ENCODE measurements at places on chromosomes 4 and X. TPM values are rescaled to one million over a fixed set of nuclear protein-coding genes. Genes with fewer than 3 reads are reported as not detected.

GRCh38 chr4:157576671-157577217 is 356.2 kb downstream of the GRIA2 start:
- no peak for DNase-seq

DNA sequence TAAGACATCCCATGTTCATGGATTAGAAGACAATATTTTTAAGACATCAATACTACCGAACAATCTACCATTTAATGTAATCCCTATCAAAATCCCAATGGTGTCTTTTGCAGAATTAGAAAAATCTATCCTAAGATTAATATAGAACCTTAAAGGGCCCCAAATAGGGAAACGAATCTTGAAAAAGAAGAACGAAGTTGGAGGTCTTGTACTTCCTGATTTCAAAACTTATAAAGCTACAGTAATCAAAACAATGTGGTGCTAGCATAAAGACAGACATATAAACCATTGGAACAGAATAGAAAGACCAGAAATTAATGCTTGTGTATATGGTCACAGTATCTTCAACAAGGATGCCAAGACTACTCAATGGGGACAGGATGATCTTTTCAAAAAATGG is 42.0 kb downstream of the CENPE start:
- no peak for DNase-seq

DNA sequence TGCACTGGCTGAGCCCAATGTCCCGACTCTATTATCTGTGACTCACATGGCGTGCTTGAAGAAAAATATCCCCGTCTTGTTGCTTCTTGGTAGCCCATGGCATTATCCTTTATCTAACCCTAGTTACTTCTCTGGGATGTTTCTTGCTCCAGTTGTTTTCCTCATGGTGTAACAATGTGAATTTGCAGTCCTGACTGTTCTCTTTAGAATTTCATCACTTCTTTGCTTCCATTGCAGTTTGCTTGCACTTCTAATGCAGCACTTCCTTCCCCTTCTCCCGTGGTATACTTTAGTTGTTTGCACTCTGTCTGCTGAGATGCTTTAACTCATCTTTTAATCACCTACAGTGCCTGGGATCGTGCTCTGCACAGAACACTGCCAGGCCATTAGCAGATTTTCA is 126.9 kb downstream of the MAML3 start:
- DNase-seq, result no peak

The MAGEA9B gene
- total RNA-seq, result not detected

GRCh38 chrX:23195761-23196160 is 138.9 kb upstream of the PTCHD1 start:
- no peak for DNase-seq

GRCh38 chrX:46572340-46572936 is 1.1 kb upstream of the CHST7 start:
- no peak for DNase-seq

DNA sequence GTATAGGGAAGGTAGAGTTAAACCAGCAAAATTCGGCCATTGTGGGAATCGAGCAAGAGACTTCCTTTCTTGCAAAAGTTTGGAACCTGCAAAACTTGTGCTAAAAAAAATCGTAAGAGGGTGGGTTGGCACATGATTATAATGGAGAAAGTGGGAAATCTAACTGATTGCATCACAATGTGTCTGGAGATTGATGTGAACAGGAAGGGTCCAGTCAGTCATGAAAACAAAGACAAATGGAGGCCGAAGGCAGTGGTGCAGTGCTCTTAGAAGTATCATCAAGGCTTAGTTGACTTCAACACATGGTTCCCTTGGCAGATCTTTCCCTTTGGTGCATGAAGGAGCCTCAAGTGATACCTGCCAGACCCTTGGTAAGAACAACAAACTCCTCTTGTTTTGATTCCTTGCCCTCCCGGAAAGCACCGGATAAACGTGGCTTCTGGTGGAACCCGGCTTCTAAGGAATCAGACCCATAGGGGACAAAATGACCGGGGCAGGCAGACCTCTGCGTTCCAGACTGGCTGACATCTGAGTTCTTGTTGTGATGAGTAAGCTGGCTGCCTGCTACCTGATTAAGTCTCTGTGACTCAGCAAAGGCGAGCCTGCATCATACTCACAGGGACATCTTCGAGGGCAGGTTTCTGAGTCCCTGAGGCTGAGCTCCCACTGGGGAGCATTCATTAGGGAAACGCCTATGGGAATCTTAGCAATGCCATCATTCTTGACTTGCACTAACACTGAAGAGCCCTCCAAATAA is 87.7 kb upstream of the MAP3K15 start:
- no peak for DNase-seq

GRCh38 chr4:144611850-144612249 is 34.1 kb upstream of the HHIP start:
- DNase-seq, result no peak

The MID2 gene
- total RNA-seq, result 5.4 TPM

GRCh38 chr4:113398441-113399143 is 349.1 kb downstream of the ANK2 start:
- DNase-seq, result no peak

GRCh38 chr4:42464550-42465094 is 67.3 kb downstream of the SHISA3 start:
- no peak for DNase-seq

DNA sequence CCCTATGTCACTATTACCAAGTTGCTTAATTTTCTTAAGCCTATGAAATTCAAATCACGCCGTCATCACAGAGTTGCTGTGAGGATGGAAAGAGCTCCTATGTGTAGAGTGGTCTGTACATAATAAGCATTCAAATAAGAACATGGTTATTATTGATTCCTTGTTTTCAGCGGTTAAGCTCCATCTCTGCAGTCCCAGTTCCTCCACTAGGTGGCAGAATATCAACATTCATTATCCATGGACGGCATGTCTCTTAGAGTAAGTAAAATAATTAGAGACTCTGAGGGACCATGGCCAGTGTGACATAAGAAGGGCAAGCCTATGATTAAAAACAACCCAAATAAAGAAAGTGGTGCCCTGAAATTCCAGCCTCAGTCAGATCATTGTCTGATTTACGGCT is 132.5 kb upstream of the NHS start:
- DNase-seq, result peak; percentile 53

The KCND1 gene
- 0.90 TPM for total RNA-seq

GRCh38 chr4:24497221-24497620 is 87.1 kb downstream of the DHX15 start:
- no peak for DNase-seq

- no peak for DNase-seq
Observed at GRCh38 chrX:129785160-129785947, 5.6 kb downstream of the SASH3 start.

DNA sequence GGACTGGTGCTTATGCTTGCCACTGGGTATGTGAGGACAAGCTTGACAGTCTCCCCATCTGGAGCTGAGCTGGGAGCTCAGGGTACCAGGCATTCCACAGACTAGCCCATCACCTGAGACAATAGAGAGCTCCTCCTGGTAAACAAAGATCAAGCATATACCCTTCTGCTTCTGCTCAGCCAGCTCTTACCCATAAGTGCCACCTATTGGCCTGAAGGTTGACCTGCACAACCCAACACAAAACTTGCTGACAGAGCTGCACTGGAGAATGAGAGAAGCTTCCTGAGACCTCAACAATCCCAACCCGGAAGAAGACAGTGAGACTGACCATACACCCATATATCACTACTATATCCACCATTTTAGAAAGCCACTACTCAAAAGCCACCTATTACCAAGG is 1049.2 kb upstream of the INTU start:
- no peak for DNase-seq

DNA sequence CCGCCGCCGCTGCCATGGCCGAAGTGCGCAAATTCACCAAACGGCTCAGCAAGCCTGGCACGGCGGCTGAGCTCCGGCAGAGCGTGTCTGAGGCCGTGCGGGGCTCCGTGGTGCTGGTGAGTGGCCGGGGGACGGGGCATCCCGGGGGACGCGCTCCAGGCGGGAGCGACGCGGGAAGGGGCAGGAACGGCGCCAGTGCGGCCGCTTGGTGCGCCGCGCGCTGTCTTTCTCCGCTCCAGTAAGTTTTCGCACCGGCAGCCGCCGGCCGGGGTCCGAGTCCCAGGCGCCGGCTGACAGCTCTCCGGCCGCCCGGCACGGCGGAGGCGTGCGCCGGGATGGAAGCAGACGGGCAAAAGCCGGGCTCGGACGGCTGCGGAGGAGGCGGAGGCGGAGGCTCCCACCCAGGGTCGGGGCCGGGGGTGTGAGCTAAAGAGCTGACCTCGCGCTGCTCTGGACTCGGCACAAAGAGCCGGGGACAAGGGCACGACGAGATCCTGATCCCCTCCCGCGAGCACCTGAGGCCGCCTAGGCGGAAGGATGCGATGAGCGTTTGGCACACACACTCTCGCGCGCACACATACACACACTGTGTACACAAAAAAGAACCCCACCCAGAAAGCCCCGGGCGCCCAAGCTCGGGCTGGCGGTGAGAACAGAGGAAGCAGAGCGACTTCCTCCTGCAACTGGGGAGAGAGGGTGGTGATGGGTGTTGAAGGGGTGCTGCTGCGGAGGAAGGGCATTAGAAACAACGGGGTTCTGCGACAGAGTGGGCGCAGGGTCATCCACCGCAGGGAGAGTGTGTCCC is 545 bp downstream of the DOCK11 start:
- DNase-seq, result peak; percentile 71

The ADH1A gene
- 0.17 TPM for total RNA-seq

The SPACA5 gene
- not detected for total RNA-seq

DNA sequence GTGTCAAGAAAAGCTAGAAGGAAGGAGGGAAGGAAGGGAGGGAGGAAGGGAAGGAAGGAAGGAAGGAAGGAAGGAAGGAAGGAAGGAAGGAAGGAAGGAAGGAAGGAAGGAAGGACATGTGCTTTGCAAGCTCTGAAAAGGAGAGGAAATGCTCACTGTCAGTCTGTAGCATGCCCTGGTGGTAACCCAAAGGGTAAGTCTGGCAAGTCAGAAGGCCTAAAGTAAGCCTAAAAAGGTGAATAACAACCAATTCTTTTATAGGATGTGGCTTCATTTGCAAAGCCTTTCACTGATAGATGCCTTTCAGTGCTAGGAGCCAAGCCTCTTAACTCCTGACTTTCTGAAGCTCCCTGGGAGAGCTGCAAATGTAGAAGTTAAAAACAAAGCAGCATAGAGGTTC is 542.6 kb downstream of the CFAP47 start:
- DNase-seq, result no peak

- DNase-seq, result no peak
Observed at GRCh38 chr4:122479935-122480416, 23.5 kb upstream of the IL2 start.

GRCh38 chr4:79650217-79650616 is 242.2 kb upstream of the GK2 start:
- no peak for DNase-seq

GRCh38 chr4:128349921-128350320 is 62.3 kb upstream of the PGRMC2 start:
- no peak for DNase-seq

The RBM41 gene
- total RNA-seq, result 21.9 TPM

The ZNF711 gene
- 1.0 TPM for total RNA-seq

- no peak for DNase-seq
Observed at GRCh38 chr4:26356081-26356501, 35.3 kb downstream of the RBPJ start.

DNA sequence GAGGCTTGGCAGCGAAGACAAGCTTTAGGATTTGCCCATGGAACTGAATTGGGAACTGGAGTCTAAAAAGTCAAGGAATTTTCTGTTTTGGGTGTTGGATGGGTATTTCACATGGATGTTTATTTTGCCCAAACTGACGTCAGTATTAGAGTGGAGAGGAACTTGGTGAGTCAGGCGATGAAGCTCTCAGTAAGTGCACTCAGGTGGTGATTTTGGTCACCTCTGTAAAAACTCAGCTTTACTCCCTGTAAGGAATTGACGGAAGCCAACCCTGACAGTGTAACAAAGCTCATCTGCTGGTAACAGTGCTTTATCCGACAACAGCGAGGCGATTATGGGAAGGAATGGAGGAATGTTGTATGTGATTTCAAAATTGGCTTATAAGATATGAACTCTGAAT is 77.0 kb upstream of the PGRMC2 start:
- no peak for DNase-seq

DNA sequence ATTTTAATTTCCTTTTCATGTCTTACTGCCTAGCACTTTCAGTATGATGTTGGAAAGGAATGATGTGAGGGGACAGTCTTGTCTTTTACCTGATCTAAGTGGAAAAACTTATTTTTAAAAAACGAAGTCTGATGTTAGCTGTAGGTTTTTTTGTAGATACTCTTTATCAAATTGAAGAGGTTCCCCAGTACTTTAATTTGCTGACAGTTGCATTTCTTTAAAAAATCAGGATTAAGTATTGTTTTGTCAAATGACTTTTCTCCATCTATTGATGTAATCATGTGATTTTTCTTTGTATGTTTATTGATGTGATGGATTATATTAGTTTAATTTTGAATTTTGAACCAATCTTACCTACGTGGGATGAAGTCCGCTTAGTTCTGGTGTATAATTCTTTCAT is 568.4 kb upstream of the AGA start:
- no peak for DNase-seq

- DNase-seq, result no peak
Observed at GRCh38 chrX:124098089-124098488, 136.6 kb downstream of the STAG2 start.

DNA sequence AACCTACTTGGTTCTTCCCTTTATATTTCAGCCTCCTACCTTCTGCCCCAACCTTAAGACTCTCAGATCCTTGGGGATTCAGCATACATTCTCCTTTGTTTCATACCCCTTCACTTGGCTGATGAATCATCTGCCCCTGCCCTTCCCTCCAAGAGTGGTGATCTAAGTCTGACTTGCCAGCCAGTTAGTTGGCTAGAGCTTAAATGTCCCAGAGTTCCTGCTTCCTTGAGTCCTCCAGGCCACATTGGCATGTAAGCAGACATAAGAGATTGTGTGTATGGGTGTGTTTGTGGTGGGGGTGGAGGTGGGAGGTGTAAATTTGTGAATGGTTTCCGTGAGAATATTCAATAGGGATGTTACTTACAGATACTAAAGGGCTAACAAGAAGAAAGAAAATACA is 3.7 kb upstream of the TEX13D start:
- DNase-seq, result no peak

The SPATA4 gene
- total RNA-seq, result not detected

- DNase-seq, result peak; percentile 25
Observed at GRCh38 chrX:130393451-130394074, 8.1 kb upstream of the GPR119 start.

- DNase-seq, result no peak
Observed at GRCh38 chr4:74503580-74503979, 58.6 kb downstream of the AREG start.

DNA sequence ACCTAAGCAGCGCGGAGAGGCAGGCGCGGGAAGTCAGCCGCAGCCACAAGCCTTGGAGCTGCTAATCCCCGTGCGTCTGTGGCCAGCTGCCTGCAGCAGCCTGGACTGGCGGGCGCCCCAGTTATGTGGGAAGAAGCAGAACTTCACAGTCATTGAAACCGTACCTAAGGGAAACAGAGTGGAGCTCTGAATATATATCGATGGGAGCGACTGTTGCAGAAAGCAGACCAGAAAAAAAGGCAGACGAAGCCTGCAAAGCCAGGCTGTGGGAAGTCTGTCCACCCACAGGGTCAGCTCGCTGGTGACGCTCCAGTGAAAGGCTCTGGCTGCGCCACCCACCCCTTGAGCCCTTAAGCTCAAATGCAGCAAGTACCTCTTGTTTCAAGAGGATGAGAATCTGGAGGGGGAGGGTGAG is 24.7 kb downstream of the KCNE5 start:
- no peak for DNase-seq

- no peak for DNase-seq
Observed at GRCh38 chr4:172654457-172654856, 514.2 kb upstream of the GALNT7 start.

- no peak for DNase-seq
Observed at GRCh38 chr4:122747883-122748282, 15.4 kb downstream of the BBS12 start.

- no peak for DNase-seq
Observed at GRCh38 chrX:73448379-73448778, 1.5 kb downstream of the CDX4 start.

The TENM3 gene
- 1.6 TPM for total RNA-seq
